COR-L47 (cell line): ENCODE measurements at places on chromosomes 1 and 21.

DNA sequence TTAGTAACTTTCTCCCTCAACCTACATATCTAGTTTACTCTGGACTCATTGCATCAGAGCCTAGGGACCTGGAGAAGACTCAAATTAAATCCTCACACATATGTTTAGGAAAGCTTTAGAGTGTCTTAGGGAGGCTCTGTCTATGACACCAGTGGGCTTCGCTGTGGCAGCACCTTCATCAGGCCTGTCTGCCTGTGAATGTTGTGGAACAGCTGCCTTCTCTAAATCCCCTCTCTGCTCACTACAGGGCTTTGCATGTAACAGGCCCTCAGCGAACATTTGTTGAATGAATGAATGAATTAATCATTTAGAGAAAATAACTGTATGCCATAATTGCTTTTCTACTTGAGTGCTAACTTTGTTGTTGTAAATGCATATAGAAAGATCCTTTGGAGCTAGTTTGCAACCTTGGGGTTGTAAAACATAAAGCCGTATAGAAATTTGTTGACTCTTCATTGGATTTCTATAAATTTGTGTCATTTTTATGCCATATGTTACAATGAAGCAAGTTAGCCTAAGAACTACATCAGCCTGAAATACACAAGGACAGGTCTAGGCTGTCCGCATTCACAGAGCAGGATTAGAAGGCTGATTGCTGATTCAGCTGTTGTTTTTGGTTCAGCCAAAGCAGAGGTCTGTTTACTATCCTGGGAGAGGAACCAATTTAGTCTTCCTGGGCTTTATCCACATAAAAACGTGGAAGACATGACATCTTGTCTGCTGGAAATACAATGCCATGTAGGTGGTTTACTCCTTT, 238.0 kb downstream of the ASTN1 start:
- DNase-seq, result no peak

DNA sequence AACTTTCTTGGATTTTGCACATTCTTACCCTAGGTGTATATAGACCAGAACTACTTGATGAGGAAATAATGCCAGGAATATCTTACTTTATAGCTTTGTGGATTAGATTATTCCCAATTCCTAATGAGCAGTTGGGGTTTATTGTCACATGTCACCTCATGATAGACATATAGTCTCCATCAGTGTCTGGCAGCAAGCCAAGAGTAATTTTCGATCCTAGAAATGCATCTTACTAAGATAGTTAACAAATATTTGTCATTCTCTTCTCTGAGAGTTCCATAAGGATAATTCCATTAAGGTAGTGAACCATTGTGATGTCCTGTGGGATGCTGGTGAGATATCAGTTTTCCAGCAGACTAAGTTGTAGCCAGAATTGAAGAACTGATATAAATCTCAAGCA, 1282.9 kb upstream of the B3GALT2 start:
- no peak for DNase-seq

DNA sequence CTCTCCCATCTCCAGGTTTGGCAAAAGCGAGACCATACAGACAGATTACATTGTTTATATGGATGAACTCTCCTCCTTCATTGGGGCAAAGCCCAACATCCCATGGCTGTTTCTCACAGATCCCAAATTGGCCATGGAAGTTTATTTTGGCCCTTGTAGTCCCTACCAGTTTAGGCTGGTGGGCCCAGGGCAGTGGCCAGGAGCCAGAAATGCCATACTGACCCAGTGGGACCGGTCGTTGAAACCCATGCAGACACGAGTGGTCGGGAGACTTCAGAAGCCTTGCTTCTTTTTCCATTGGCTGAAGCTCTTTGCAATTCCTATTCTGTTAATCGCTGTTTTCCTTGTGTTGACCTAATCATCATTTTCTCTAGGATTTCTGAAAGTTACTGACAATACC, 26.4 kb downstream of the FMO3 start:
- no peak for DNase-seq

DNA sequence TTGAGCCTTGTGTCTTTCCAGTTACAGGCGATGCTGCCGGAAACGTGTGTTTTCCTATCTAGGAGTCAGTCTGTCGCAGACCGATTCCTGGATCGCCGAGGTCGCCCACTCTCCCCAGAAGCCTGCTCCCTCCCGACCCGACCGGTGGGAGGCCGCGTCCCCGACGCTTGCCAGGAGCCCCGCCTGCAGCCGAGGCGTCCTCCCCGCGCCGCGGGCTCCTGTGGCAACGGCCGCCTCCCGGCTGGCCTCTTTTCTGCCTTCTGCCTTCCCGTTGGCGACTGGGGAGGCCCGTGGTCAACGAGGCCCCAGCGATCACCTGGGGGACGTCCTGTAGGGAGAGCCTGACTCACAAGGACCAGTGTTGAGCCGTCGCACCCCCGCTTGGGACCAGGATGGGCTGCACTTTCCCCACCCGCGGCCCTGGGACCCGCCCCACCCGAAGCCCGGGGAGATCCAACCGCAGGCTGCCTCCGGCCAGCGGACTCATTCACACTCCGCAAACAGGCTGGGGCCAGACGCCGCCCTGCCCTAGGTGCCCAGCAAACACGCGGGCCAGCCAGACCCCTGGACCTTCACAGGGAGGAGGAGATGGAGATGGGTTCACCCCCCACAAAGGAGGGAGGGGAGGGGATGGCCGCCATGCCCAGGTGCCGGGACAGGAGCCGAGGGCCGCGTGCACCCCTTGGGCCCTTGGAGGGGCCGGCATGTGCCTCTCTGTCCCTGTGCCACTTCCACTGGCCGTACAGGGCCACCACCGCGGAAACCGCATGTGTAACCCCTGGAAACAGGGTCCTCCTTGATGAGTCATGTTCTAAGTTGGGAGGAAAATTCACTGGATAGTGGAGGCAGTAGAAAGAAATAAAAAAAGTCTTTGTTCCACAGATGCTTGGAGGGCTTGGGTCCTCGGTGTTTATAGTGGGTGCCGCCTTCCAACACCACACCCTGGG, 7.2 kb upstream of the COL6A1 start:
- no peak for DNase-seq

GRCh38 chr21:42000908-42001307, 9.3 kb downstream of the ZBTB21 start:
- no peak for DNase-seq
